ENCODE measurements at places on chromosomes 6 and 20.

- no peak for DNase-seq
These were observed 37.0 kb downstream of the CEP250 start for GRCh38 chr20:35492352-35492751.

DNA sequence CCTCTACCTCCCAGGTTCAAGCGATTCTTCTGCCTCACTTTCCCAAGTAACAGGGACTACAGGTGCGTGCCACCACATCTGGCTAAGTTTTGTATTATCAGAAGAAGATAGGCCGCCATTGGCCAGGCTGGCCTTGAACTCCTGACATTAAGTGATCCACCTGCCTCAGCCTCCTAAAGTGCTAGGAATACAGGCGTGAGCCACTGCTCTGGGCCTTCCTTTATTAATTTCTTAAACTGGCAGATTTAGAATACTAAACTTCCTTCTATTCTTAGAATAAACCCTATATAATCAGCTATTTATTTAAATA is 86.6 kb downstream of the HFE start:
- DNase-seq: no peak

DNA sequence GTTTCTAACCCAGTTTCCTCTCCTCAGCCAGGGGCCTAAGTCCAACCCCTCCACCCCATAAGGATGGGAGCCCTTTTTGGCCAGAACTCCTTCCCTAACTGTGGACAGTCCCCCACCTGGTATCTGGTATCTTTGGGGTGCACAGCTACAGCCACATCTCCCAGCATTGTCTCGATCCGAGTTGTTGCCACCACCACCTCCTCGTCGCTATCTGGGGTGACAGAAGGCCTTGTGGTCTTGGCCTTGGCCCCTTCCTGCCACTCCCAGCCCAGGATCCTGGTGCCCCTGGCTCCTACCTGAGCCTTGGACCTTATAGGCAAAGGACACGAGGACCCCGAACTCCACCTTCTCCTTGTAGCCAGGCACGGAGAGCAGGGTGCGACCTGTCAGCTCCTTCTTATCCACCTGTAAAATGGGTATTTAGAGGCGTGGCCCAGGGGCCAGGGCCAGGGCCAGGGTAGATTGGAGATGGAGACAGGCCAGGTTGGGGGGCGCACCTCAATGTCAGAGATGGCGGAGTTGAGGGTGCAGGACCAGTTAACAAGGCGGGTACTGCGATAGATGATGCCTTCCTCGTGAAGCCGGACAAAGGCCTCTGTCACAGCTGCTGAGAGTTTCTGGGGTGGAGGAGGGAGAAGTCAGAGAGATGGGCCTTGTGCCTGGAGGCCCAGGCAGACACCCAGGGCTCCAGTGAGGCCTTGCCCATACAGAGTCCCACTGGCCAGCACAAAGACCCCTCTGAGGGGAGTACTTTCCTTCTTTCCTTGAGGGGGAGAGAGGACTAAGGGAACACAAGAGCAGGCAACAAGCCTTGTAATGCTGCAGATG is 7.2 kb upstream of the VWA7 start:
- no peak for DNase-seq

GRCh38 chr6:158389193-158389919 is 77.1 kb downstream of the TULP4 start:
- DNase-seq: no peak

- no peak for DNase-seq
These were observed 1.8 kb upstream of the PHACTR2 start for GRCh38 chr6:143675946-143676345.

DNA sequence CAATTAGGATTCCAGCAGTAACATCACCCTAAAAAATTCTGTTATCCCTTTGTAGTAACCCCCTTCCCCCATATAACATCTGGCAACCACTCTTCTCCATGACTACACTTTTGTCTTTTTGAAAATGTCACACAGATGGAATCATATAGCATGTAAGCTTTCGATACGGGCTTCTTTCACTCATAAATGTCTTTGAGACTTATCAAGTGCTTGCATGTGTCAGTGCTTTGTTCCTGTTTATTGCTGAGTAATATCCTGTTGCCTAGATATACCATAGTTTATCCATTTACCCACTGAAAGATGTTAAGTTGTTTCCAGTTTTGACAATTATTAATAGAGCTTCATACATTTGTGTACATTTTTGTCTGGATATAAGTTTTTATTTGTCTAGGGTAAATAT is 10.4 kb upstream of the SNPH start:
- DNase-seq: no peak

- no peak for DNase-seq
These were observed 3.8 kb downstream of the TRAF3IP2 start for GRCh38 chr6:111601886-111602285.

GRCh38 chr20:17896771-17897369 is 71.7 kb downstream of the SNX5 start:
- no peak for DNase-seq

- DNase-seq: no peak
These were observed 255.6 kb downstream of the KHDC1L start for GRCh38 chr6:72969666-72970065.

GRCh38 chr6:2222275-2222842 is 23.0 kb downstream of the GMDS start:
- DNase-seq: no peak

- no peak for DNase-seq
These were observed 26.6 kb downstream of the ZC3H12D start for GRCh38 chr6:149458196-149458595.

Data from stimulated activated CD4-positive, alpha-beta T cell treated with anti-CD3 and anti-CD28 coated beads, Interleukin-4, amount 100 ng/mL, for 4 hours (primary cell).